ENCODE measurements at places on chromosomes 5 and 9.

GRCh38 chr5:174376726-174377373 is 331.3 kb downstream of the NSG2 start:
- DNase-seq: no peak

- no peak for DNase-seq
Observed at GRCh38 chr5:757931-758697, 26.4 kb downstream of the ZDHHC11B start.

GRCh38 chr9:103713631-103714030 is 380.5 kb upstream of the SMC2 start:
- no peak for DNase-seq

- no peak for DNase-seq
Observed at GRCh38 chr5:14239404-14239803, 96.3 kb downstream of the TRIO start.

DNA sequence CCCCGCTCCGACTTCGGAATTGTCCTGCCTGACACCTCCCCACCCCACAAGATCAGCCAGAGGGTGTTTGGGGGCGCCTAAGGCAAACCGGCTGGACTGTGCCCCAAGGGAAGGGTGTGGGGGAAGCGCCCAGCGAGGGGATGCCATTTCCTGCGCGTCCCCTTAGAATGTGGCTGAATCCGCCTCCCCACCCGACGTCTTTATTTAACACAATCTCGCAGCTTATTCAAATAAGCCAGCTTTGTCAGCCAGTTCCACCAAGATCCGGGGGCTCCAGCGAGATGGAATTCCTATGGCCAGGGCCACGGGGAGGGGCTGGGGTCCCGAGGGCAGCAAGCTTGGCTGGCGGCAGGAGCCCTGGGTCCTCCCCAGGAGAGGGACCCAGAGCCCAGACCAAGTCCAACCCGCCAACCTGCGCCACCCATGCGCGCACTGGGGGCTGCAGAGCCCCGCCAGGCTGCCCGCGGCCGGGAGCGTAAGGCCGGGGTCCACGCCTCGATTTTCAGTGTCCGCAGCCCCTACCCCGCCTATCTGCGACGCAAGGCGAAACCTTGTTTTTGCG is 7.4 kb downstream of the IRX4 start:
- DNase-seq: no peak

- no peak for DNase-seq
Observed at GRCh38 chr5:134594336-134594735, 38.3 kb downstream of the SAR1B start.

- no peak for DNase-seq
Observed at GRCh38 chr5:141793881-141794280, 84.3 kb downstream of the PCDH1 start.

DNA sequence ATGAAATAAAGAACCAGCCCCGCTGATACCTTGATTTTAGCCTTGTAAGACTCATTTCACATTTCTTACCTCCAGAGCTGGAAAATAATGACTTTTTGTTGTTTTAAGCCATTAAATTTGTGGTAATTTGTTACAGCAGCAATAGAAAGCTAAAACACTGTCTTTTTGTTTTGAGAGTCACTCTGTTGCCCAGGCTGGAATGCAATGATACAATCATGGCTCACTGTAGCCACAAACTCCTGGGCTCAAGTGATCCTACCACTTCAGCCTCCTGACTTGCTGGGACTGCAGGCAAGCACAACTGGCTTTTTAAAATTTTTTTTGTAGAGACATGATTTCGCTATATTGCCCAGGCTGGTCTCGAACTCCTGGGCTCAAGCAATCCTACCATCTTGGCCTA is 34.7 kb upstream of the MYO10 start:
- DNase-seq: no peak

DNA sequence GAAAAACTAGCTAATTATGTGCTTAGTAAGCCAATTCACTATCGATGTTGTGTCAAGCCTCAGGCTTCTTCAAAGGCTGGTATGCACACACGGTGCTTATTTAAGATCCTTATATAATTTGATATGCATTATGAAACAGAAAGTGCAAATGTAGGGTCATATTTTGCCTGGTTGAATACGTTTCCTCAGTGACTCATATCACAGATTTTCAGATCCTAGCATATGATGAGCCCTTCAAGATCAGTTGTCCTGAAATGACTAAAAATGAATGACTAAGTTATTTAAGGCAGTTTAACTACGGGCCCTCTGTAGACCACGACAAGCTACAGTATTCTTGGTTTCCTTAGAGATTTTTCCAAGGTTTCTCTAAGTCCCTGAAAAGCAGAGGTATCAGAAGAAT is 778.3 kb downstream of the PRELID2 start:
- no peak for DNase-seq

DNA sequence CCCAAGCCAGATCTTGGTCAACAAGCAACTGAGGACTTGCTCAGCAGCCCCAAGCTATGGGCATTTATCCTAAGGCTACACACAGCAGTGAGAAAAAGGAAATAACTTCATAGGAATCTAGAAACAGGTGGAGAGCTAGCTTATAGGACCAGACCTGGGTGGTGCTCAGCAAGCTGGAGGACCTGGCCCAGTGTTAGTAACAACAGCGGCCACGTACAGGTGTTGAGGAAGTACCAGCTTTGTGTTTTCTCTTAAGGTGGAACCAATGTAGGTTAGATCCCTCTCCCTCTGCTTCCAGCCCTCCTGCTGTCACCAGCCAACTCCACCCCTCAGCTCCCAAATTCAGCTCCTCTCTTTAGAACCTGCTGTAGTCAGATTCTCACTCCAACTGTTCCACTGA is 43.4 kb downstream of the IRF1 start:
- no peak for DNase-seq

GRCh38 chr5:106833517-106833916 is 837.2 kb downstream of the EFNA5 start:
- DNase-seq: no peak

- DNase-seq: no peak
Observed at GRCh38 chr5:109335114-109335513, 74.7 kb downstream of the PJA2 start.

- DNase-seq: no peak
Observed at GRCh38 chr5:14309878-14310531, 166.9 kb downstream of the TRIO start.

DNA sequence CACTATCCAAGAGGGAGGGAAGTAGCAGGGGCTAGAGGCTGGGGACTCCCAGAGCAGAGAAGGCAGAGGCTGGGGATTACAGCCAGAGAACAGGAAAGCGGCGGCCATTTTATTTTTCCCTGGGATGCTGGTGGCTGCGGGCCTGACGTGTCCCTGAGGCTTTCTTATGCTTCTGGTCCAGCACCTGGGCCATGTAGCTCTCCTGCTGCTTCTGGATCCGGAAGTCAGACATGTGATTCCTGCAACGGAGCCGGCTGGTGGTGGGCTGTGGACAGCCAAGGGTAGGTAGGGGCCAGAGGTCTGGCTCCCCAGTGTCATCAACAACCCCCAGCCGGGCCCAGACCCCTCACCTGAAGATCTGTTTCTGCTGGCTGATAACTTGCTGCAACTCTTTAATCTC is 1.8 kb upstream of the PROB1 start:
- no peak for DNase-seq

GRCh38 chr5:92309336-92309991 is 926.3 kb upstream of the ARRDC3 start:
- DNase-seq: no peak

GRCh38 chr5:169637085-169637548 is at the start of gene DOCK2:
Gene DOCK2 (plus strand): TSS chr5:169637275. CDS start chr5:169637327, 52 bp downstream.
- DNase-seq: peak; percentile 63

- no peak for DNase-seq
Observed at GRCh38 chr9:128406848-128407391, 13.7 kb upstream of the CERCAM start.

DNA sequence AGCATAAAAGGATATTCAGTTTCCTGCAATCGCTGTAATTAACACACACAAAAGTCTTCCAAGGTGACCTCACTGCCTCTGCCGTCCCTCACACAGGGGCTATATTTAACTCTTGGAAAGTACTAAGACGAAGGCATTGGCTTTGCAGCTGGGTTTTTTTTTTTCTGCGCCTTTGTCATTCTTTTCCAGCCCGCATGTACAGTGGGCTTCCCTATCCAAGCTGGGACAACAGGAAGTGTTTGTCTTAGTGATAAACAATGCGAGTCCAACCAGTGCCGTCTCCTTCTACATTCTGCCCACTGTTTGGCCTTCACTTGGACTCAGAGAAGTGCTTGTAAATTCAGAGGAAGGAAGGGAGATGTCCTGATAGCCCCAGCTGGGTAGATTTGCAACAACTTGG is 17.6 kb downstream of the AFAP1L1 start:
- no peak for DNase-seq

DNA sequence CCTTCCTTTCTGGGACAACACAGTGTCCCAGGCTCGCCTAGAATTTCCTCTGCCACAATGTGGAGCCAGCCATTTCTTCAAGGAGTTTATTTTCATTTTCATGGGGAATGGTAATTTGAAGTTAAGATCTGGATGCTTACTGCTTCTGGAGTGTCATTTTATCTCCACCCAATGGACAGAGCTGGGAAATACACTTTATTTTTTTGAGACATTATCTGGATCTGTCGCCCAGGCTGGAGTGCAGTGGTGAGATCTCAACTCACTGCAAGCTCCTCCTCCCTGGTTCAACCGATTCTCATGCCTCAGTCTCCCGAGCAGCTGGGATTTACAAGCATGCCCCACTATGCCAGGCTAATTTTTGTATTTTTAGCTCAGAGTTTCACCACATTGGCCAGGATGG is 12.7 kb upstream of the THG1L start:
- DNase-seq: no peak

All from stimulated activated CD8-positive, alpha-beta memory T cell treated with anti-CD3 and anti-CD28 coated beads, Interleukin-2, amount 100 ng/mL, for 48 hours (primary cell).